Naive thymus-derived CD8-positive, alpha-beta T cell (primary cell): ENCODE measurements at places on chromosomes 2 and 18. TPM values are rescaled to one million over a fixed set of nuclear protein-coding genes. Genes with fewer than 3 reads are reported as not detected.

MAL gene
- 117 TPM for total RNA-seq

AOX1 gene
- not detected for total RNA-seq

PLEKHA3 gene
- 40.6 TPM for total RNA-seq

UGT1A4 gene
- not detected for total RNA-seq

SLC5A7 gene
- total RNA-seq: not detected

CAPN13 gene
- not detected for total RNA-seq

STARD6 gene
- total RNA-seq: not detected

ANAPC1 gene
- total RNA-seq: 67.0 TPM

ACTG2 gene
- total RNA-seq: not detected

MC5R gene
- not detected for total RNA-seq

CNDP1 gene
- not detected for total RNA-seq

ANKRD30BL gene
- total RNA-seq: 0.39 TPM

MEIS1 gene
- total RNA-seq: not detected

GCG gene
- total RNA-seq: not detected

FEV gene
- not detected for total RNA-seq

METTL4 gene
- 41.6 TPM for total RNA-seq

ZFAND2B gene
- 69.6 TPM for total RNA-seq

CD8A gene
- 272 TPM for total RNA-seq
